ENCODE measurements at places on chromosomes 5 and 9.

GRCh38 chr5:170861917-170862766, at the start of gene RANBP17:
RANBP17 (plus strand) TSS chr5:170862018.
- no peak for DNase-seq

DNA sequence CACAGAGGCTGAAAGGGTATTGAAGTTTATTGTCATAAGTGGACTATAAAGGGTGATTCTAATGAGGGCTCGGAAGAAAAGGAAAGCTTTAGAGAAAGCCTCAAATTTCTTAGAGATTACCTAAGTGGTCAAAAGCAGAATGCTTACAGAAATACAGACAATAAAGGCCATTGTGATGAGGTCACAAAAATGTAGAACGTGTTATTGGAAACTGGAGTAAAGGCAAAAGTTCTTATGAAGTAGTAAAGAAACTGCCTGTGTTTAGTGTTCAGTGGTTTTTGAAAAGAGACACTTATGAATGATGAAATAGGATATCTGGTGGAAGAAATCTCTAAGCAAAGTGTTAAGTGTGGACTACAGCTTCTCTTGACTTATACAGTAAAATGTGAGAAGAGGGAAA, 726.9 kb downstream of the DNAH5 start:
- DNase-seq: no peak

DNA sequence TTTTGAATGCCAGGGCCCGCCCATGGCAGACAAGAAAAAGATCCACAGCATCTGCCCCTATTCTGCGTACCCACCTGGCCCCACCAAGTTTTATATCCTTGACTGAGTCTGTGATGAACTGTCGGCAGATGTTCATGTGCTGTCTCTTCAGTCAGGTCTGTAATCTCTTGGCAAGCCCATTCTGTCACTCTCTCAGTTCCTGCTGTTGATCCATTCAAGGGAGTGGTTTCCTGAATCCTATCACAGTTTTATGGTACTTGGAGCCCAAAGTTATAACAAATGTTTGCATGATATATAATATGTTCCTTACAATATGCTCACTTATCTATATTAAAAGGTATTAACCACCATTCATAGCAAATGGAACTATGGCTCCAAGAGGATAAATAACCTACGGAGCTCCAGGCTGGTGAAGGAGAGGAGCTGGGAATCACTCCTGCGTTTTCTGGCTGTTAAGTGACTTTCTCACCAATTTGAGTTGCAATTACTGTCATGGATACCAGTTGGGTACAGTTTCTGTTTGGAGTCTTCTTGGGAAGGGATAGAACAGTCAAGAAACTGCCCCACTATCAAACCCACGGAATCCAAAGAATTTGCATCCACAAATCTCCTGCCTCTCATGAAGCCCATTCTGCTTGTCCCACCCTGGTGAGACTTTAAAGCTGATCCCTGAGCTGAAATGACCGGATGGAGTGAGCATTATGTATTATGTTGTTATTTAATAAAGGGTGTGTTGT, 103.4 kb upstream of the SPRY4 start:
- DNase-seq: no peak

GRCh38 chr5:43389679-43390329, 22.4 kb downstream of the CCL28 start:
- no peak for DNase-seq

GRCh38 chr5:134086225-134086942, 28.1 kb upstream of the TCF7 start:
- DNase-seq: no peak

GRCh38 chr5:68644971-68645370, 429.4 kb downstream of the PIK3R1 start:
- DNase-seq: no peak

GRCh38 chr9:109816490-109816889, 36.5 kb downstream of the PALM2AKAP2 start:
- no peak for DNase-seq

All from stimulated activated CD8-positive, alpha-beta memory T cell treated with anti-CD3 and anti-CD28 coated beads, Interleukin-7, amount 100 ng/mL, for 1 hour (primary cell).